Parietal lobe (tissue), 2 donors: ENCODE measurements at places on chromosomes 6 and 20. TPM values are rescaled to one million over a fixed set of nuclear protein-coding genes. Genes with fewer than 3 reads are reported as not detected.

Gene BMP5
- total RNA-seq, result 0.94 TPM

Gene DLL1
- total RNA-seq, result 18.2 TPM

Gene BEND6
- total RNA-seq, result 20.7 TPM

Gene HLA-DMA
- 1.6 TPM for total RNA-seq

Gene IL17F
- not detected for total RNA-seq

Gene WFDC12
- not detected for total RNA-seq

Gene SLC22A3
- total RNA-seq, result 1.3 TPM

Gene LINC00237
- total RNA-seq, result 2.8 TPM

Gene CDSN
- not detected for total RNA-seq
